ENCODE measurements at places on chromosomes 11 and 22.

GRCh38 chr11:8683115-8683807, 669 bp downstream of the RPL27A start:
- no peak for DNase-seq

- DNase-seq, result no peak
Observed at GRCh38 chr11:106474274-106474673, 396.8 kb downstream of the AASDHPPT start.

GRCh38 chr11:115247361-115247760, 256.9 kb downstream of the CADM1 start:
- DNase-seq, result no peak

GRCh38 chr22:17578136-17578754, 14.9 kb downstream of the SLC25A18 start:
- DNase-seq, result no peak

GRCh38 chr22:43269246-43269645, 73.9 kb downstream of the SCUBE1 start:
- no peak for DNase-seq

DNA sequence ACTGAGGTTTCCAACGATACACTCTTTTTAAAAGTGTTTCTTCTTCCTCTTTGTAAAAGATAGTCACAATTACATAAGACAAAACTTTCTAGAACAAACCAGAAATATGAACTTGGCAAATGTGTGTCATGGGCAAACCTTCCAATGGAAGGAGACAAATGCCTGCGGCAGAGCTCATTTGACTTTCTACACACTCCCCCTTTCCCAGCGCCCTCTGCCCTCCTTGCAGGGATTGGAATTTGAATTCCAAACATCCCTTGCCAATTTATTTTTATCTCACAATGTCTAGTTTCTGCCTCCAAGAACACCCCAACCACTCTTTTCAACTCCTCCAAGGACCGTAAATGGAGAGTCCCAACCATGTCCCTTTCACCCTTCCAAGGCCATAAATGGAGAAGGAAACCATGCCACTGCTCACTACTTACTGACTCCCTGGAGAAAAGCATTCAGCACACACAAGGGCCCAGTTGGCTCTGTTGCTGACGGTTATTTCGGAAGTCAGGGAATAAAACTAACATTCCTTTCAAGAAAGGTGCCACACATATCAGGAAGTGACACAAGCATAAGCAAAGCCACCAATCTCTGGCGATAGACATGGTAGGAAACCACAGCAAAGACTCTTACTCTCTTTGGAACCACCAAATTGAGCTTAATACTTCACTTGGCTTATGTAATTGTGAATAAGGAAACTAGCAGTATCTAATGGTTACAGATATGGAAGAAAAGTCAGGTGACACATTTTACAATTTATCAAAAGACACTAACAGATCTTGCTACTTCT, 15.0 kb upstream of the ESAM start:
- no peak for DNase-seq

DNA sequence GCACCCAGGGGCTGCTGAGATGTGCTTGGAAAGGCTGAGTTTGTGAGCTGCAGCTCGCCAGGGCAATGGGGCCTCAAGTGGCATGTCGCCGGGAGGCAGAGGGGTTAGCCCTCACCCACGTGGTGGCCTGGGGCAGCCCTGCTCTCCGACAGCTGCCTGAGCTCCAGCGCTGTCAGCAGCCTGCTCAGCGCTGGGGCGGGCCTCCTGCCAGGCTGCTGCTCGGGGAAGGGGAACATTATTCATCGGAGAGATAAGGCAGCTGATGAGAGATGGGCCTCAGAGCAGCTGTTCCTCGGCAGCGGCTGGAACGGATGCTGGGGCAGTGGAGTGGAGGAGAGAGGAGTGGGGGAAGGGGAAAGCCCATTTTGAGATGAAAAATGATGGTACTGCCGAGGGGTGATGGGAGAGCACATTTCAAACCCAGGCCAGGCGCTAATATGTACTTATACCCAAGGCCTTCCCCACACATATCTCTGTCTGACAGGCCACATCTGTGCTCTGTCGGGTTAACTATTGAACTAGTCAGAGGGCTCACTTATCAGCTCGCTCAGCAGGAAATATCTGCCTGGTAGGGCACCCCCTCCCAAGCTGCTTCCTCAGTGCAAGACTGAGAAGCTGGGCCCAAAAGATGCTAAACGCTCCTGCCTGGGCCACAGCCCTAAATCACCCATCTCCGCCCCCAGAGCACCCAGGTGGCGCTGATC, 79.5 kb downstream of the TIMP3 start:
- no peak for DNase-seq

GRCh38 chr22:33209930-33210784, 152.0 kb upstream of the SYN3 start:
- no peak for DNase-seq

DNA sequence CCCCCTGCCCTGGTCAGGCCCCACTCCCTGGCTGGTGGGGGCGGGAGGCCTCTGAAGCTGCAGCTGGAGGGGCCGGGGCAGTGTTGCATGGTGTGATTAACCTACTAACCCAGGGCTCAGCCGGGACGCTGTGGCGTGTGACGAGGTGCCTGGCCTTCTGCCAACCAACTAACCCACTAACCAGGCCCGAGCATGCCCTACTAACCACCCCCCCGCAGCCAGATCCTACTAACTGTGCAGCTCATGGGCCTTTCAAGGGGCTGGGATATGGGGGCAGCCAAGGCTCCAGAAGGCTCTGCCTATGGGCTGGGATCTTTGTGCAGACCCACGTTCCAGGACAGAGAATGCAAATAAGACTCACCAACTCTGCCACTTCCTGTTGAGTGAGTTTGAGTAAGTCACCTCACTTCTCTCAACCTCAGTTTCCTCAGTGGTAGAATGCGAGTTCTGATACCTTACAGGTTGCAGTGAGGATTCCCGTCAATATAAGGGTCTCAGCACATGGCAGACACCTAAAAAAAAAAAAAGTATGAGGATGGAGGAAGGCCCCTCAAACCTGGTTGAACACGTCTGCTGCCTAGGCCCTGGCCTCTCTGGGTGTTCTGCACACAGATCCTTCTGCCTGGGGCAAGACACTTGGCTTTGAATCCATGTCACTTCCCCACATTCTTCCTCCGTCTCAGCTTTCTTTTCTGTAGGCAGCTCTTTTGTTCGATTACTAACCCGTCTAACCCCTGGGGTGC, 14.1 kb downstream of the MIAT start:
- no peak for DNase-seq

- peak; percentile 46 for DNase-seq
Observed at GRCh38 chr11:96237766-96238266, 105.2 kb downstream of the MAML2 start.

DNA sequence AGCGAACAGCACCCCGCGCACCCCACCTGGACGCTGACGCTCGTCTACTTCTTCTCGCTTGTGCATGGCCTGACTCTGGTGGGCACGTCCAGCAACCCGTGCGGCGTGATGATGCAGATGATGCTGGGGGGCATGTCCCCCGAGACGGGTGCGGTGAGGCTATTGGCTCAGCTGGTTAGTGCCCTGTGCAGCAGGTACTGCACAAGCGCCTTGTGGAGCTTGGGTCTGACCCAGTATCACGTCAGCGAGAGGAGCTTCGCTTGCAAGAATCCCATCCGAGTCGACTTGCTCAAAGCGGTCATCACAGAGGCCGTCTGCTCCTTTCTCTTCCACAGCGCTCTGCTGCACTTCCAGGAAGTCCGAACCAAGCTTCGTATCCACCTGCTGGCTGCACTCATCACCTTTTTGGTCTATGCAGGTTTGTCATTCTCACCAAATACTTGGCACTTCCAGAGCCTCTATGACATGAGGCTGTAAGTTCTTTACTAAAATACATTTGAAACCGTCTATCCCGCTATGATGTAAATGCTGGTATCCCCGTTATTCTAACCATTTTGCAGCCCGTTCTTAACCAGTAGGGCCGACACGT, 535 bp downstream of the AQP11 start:
- DNase-seq, result no peak

GRCh38 chr11:103729617-103730016, 306.8 kb upstream of the DDI1 start:
- DNase-seq, result no peak

GRCh38 chr11:120682866-120683265, 171.3 kb downstream of the GRIK4 start:
- no peak for DNase-seq

DNA sequence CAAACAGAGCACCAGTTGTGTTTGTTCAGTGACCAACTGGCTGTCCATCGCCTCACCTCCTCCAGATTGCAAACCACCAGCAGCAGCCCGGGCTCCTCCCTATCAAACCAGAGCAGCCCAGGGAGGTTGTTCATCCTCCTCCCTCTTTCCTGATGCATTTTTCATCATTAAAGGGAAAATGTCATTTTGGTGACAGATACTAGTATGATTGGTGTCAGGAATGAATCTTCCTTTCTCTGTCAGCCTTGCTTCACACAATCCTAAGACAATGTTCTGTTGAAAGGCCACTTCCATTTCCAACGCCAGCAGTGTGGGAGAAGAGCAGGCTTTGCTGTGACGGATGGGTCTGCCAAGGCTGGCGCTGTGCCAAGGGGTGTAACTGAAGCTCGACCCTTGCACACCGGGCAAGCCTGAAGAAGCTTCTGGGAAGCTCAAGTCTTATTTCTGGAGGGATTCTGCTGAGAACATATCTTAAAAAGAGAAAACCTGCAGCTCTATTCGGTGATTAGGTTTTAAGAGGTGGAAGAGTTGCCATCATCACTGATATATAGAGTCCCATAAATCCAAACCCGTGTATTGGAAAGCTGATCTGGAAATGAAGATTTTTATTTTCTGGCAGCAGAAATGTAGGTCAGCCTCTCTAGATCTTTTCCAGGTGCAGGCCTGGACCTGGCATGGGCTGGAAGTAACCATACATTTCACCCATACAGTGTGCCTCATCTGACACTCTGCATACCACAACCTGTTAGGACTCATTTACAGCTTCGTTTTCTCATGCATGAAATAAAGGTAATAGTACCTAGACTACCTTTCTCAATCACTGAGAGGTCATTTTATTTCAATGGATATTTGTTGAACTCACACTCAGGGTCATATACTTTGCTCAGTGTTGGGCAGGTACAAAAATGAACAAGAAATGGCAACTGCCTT, 524.5 kb downstream of the NTM start:
- no peak for DNase-seq

- DNase-seq, result no peak
Observed at GRCh38 chr11:121291896-121292494, 576 bp upstream of the SC5D start.

DNA sequence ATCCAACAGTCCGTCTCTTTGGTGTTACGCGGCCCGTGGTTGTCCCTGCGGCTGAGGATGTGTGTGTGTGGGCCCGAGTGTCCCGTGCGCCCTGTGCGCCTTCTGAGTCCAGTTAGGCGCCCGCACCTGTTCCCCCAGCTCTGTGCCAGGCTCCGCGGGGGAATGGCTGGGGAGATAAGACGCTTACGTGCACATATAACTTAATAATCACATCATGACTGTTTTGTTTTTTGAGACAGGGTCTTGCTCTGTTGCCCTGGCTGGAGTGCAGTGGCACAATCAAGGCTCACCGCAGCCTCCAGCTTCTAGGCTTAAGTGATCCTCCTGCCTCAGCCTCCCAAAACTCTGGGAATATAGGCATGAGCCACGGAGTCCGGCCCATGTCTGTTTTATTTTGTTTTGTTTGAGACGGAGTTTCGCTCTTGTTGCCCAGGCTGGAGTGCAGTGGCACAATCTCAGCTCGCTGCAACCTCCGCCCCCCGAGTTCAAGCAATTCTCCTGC, 817 bp downstream of the ARL2 start:
- no peak for DNase-seq

DNA sequence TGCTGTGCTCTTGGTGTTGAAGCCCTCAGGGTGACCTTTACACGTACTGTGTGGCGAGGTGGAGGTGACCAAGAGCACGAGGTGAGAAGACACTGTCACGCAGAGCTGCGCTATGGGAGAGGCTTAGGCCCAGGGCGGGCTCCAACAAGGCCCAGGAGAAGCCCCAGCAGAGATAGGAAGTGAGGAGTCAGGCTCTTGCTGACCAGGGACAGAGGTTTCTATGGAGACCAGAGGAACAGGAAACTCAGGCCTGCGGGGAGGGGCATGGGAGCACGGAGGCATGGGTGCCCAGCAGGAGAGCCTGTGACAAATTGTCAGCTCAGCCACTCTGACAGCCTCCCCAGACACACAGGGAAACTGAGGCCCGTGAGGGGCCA, 15.8 kb downstream of the DGKZ start:
- no peak for DNase-seq

- DNase-seq, result no peak
Observed at GRCh38 chr11:66646828-66647227, 8.3 kb downstream of the RBM4 start.

GRCh38 chr22:47128622-47129215, 366.3 kb downstream of the TBC1D22A start:
- DNase-seq, result no peak

DNA sequence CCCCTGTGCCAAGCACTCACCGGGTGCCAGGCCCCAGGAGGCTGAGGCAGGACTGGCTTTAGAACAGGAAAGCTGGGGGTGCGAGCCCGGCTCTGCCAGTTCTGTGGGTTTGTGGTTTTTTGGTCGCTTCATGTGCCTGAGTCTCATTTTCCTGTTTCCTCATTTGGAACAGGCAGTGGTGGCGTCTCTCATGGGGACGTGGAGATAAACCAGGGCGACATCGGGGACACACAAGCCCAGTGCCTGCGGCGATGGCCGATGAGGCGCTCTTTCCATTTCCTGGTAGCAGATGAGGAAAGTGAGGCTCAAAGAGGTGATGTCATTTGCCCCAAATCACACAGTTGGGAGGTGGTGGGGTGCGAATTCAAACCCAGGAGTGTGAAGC, 20.8 kb upstream of the CHKA start:
- no peak for DNase-seq

DNA sequence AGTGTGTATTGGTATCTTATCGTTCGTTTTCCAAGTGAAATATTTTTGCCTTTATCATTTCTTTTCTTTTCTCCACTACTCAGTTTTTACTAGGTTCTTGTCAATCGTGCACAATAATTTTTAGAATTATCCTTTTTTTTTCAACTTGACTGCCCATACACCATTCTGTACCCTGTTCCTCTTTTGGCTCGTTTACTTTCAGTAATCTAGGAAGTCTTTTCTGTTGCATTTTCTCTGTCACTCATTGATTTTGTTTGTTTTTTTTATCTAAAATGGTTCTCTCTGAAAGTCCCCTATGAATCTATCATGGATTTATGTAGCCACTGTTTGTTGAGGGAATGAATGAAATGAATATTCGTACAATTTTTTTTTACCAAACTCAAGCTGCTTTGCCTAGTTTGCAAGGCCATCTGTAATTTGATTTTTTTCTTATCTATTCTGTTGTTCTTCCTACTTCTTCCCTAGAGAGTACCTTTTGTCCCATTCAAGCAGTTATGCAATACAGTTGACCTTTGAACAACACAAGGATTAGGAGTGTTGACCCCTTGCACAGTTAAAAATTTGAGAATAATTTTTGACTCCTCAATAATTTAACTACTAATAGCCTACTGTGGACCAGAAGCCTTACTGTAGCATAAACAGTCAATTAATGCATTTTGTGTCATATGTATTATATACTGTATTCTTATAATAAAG, 166.3 kb downstream of the TMEM135 start:
- DNase-seq, result no peak

DNA sequence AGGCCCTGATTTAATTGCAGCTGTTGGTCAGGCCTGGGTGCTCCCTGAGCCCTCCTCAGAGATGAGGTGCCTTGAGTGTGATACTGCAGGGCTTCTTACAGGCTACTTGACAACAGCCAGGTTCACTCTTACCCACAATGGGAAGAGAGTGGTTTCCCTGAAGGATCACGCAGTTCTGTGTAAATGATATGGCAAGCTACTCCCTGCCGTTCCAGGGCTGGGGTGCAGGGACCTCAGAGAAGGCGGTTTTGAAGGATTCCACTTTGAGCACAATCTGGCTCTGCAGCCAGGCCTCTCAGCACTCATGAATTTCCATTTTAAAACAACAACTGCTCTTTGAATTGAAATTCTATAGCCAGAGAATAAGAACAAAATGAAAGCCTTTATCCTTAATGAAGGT, 92.9 kb downstream of the SLC17A6 start:
- DNase-seq, result no peak

All from NCI-H1436 treated with DMSO at 0.1 percent for 48 hours (cell line).